ENCODE measurements at places on chromosomes 2 and 18.

DNA sequence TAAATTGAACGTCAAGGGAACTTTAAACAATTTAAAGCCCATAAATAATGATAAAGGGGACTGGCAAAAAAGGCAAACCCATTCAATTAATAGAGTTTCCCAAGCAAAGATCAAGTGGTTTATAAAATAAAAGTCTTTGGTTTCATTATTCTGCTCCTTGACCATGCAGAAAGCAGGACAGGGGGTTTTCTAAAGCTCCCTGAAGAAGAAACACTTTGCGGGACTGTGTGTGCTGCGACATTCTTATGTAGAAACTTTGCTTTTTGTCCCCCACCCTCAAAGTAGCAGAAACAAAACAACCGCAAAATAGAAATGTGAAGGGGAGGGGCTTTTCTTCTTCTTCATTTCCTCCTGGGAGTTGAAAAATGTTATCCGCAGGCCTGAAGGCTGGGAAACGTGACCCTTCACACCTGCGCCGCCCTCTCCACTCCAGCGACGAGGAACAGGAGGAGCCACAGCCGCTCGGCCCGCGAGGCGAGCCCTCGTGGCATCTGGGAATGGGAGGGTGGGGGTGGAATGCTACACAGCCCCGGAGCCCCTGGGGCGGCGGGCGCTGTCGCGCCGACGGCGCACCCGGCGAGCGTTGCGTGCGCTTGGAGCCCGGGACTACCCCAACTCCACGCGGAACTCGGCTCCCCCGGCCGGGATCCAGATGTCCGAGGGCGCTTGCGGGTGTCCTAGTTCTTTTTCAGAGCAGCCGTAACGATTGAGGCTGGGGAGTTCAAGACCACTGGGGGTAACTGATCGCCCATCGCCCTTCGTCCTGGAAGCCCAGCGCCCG is 4.3 kb upstream of the GBX2 start:
- no peak for DNase-seq

- DNase-seq, result peak; percentile 63
Measured at GRCh38 chr2:10331702-10332401, 29.1 kb downstream of the HPCAL1 start.

GRCh38 chr2:136235546-136235945 is 117.6 kb upstream of the CXCR4 start:
- no peak for DNase-seq

- DNase-seq, result no peak
Measured at GRCh38 chr2:227360351-227360750, 18.8 kb downstream of the TM4SF20 start.

GRCh38 chr2:237354892-237355291 is 59.1 kb downstream of the COL6A3 start:
- DNase-seq, result no peak

- no peak for DNase-seq
Measured at GRCh38 chr2:46888421-46888952, 27.1 kb downstream of the MCFD2 start.

DNA sequence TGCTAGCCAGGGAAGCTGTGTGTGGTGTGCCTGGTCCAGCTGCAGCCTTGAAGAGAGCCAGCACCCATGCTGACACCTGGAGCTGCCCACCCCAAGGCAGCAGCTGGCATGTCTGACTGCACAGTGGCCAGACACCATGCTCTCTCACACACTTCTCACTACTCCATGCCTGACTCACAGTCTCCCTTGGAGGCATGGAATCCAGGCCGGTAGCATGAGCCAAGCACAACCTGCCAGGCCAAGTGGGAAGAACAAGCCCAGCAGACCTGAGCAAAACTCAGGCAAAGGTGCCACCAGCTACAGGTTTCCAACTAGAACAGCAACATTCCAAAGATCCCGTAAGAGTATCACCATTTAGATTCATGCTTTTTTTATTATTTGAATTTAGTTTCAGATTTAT is 625.3 kb upstream of the LRRTM4 start:
- no peak for DNase-seq

- no peak for DNase-seq
Measured at GRCh38 chr2:129760669-129761068, 218.8 kb upstream of the RAB6C start.

GRCh38 chr18:48676756-48677368 is 138.0 kb downstream of the CTIF start:
- peak; percentile 22 for DNase-seq

DNA sequence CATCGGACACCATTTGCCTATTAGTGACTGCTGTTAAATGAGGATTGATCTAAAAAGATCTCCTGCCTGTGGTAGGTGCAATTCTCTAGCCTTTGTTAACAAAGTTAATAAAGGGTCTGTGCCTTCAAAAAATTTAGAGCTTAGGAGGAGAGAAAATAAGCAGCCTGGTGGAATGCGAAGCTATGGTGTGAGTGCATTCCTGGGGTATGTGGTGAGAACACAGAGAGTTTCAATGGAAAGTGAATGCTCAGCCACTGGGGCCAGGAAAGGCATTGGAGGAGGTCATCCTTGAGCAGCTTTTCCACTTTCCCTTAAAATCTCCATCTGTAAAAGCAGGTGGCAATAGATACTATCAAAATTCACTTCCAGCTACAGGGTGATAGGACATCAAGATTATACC is 331.2 kb upstream of the LRATD1 start:
- no peak for DNase-seq

GRCh38 chr2:181882246-181883020 is 9.1 kb upstream of the ITPRID2 start:
- no peak for DNase-seq

DNA sequence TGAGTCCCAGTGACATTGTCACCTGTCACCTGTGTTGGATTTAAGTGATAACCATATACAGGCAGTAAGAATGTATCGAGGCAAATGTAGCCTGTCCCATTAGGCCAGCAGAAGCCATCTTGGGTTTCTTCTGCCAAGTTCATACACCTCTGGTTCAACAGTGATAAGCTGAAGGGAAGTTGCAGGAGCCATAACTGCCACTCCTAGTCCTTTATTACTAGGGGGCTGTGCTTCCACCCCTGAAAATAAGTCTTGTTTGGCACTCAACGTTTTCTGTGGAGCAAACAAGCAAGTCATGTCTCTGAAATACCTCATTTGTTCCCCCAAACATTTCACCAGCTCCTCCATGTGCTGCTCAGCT is 58.1 kb upstream of the ALPP start:
- DNase-seq, result no peak

DNA sequence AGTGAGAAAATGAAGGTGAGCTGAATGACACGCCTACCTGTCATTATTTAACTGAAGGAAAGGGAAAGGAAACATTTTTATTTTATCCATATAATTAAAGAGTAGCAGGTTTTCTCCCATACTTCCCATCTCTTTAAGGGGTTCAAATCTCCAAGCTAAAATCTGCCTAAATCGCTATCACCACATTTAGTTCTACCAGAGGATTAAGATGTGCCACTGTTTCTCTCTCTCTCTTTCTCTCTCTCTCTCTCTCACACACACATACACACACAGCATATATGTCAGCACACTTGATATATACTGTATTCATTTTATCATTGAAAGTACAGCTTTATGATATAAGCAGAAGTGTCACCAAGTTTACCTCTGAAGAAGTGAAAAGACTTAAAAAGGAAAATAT is 3.1 kb downstream of the WIPF1 start:
- no peak for DNase-seq

GRCh38 chr2:164203131-164203530 is 418.2 kb downstream of the GRB14 start:
- DNase-seq, result no peak

- no peak for DNase-seq
Measured at GRCh38 chr2:20961858-20962257, 82.0 kb downstream of the APOB start.

DNA sequence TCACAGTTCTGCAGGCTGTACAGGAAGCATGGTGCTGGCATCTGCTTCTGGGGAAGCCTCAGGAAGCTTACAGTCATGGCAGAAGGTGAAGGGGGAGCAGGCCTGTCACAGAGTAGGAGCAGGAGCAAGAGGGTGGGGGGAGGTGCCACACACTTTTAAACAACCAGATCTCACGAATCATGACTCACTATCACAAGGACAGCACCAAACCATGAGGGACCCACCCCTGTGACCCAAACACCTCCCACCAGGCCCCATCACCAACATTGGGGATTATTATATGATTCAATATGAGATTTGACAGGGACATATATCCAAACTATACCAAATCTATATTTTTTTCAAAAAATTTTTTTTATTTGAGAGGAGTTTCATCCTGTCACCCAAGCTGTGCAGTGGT is 51.0 kb upstream of the GLS start:
- no peak for DNase-seq

GRCh38 chr18:22115573-22115972 is 53.8 kb upstream of the GATA6 start:
- DNase-seq, result no peak

GRCh38 chr2:9549420-9549819 is 6.2 kb downstream of the ADAM17 start:
- no peak for DNase-seq

GRCh38 chr2:190482451-190482850 is 52.1 kb downstream of the NEMP2 start:
- DNase-seq, result no peak

DNA sequence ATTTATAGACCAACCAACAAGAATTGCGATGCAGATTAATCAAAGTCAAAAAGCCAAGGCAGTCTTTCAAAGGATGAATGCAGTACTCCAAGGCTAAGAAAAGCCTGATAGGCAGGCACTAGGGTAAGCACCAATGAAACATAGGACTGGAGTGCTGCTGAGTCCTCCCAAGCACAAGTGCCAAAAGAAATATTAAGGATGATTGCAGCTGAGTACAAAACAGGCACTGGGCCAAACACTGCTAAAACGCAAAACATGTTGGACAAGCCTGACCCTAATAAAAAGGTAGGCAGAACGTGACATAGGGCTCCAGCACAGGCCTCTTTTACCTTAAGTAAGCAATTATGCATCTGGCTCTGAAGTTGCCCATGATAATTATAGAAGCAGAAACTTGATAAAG is 160.1 kb upstream of the LRP1B start:
- no peak for DNase-seq

- DNase-seq, result peak; percentile 51
Measured at GRCh38 chr18:2881088-2881839, 34.5 kb downstream of the EMILIN2 start.

GRCh38 chr2:109059474-109060165 is 69.4 kb upstream of the SH3RF3 start:
- no peak for DNase-seq

- DNase-seq, result no peak
Measured at GRCh38 chr2:196337208-196337953, 166.0 kb upstream of the STK17B start.

GRCh38 chr18:2985628-2986027 is 27.3 kb downstream of the LPIN2 start:
- no peak for DNase-seq

DNA sequence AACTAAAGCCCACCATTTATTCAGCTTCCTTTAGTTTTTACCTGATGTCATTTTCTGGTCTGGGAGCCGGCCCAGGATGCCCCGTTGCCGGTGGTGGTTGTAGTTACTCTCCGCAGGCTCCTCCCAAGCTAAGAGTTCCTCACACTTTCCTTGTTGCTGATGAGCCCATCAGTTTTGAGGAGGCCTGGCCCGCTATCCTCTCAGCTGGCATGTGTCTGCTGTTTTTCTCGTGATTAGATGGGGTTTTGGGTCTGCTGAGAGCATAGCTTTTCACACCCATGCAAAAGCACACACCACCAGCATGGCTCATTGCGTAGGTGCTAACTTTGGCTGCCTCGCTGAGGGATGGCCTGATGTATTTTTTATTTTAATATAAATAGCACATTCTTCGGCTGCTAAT is 72.1 kb downstream of the PSMG2 start:
- DNase-seq, result no peak

DNA sequence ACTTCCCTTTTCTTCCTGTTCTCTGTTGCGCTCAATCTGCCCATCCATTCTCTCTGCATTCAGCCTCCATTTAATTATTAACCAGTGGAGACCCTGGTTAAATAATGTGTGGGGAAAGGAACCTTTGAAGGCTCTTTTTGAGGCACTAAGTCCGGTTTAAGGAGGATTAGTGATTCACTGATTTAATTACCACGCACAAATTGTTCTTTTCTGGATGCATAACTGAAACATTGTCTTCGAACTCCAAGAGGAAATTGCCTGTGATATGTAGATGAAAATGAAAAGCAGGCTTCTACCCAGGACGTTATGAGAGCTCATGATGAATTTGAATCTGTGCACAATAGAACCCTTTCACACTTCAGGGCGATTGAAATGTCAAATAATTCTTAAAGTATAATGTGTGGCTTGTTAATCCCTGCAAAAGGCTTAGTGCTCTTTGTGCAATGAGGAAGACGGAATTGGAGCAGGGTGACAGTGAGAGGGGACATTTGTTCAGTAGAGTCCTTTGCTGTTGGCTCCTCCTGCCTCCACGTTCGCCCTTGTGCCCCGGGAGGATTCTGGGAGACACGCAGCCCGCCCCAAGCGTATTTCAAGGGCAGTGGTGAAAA is 51.1 kb upstream of the ZNF236 start:
- DNase-seq, result no peak

- DNase-seq, result peak; percentile 40
Measured at GRCh38 chr18:4399929-4400328, 55.2 kb downstream of the DLGAP1 start.

DNA sequence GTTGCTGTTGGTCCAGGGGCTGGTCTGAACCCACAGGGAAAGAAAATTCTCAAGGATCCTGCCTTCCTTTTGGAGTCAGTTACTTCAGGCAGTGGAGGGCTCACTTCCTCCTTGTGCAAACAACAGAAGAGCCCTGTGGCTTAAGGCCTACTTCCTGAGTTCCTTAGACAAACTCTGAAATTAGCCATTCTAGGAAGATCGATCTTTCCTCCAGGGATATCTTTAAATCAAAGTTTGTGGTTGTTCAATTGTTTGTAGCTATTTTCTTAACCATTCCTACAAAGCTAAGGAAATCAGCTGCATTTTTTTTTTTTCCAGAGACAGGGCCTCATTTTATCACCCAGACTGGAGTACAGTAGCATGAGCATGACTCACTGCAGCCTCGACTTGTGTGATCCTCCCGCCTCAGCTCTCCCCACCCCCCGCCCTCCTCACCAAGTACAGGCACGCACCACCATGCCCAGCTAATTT is 156.0 kb downstream of the TANC1 start:
- no peak for DNase-seq

DNA sequence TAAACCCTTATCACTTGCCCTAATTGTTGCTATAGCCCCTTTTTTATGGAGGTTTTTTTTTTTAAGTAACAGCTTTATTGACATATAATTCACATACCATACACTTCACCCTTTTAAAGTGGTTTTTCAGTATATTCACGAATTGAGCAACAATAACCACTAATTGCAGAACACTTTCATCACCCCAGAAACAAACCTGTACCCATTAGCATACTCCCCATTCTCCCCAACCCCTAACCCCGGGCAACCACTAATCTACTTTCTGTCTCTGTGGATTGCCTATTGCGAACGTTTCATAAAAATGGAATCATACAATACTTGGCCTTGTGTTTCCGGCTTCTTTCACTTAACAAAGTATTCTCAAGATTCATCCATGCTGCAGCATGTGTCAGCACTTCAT is 213.6 kb downstream of the ATAD2B start:
- no peak for DNase-seq

GRCh38 chr2:74458938-74459363 is 713 bp downstream of the WBP1 start:
- DNase-seq, result no peak

- DNase-seq, result no peak
Measured at GRCh38 chr18:56902653-56903052, 244.2 kb upstream of the BOD1L2 start.

Data from NCI-H510A (cell line).